Right hindlimb (tissue), 1 donor: ENCODE measurements at places on chromosomes 13 and 19.

DNA sequence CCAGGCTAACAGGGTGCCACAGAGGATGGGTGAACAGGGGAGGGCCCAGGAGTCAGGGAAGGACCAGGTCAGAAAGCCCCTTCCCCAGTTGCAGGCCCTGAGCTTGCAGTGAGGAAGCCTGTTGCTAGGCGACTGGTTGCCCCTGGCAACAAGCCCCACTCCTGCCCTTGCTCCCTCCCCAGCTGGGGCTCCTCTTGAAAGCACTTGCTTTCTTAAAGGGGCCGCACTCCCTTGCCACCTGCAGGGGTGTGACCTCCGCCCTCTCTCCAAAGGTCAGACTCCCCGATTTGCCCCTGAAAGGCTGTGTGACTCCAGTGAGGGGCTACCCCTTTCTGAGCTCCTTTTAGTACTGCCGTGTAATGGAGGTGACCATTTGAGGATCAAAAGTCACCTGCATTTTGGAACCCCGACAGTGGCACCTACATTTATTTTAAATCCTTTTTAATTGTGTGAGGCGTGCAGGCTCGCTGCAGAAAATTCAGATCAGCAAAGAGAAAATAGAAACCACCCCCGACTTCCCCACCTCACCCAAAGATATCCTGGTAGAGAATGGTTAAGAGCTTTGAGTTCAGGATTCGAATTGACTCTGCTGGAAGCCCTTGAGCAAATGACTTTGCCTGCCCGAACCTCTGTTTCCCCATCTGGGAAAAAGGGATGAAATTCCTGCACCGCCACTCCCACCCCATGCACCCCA, 4.8 kb downstream of the FCHO1 start:
- DNase-seq: no peak

- DNase-seq: no peak
These were observed 286.3 kb upstream of the DACH1 start for GRCh38 chr13:72153272-72153671.

DNA sequence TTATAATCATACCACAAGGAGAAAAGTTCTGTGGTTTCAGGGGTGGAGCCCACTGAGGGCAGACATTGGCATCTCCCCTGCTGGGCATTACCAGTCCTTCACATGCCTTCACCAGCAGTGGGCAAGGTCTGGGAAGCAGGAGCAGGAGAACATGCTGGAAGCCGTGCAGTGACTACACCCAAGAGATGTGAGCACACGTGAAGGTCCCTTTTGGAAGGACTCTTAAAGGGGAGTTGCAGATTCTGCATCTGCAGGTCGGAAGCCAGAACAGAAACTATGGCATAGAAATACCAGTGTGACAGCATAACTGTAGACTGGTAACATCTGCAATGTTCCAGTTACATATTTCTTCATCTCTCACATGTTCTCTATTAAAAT, 26.9 kb upstream of the KL start:
- no peak for DNase-seq

GRCh38 chr13:40648841-40649240, 17.6 kb downstream of the FOXO1 start:
- DNase-seq: no peak

DNA sequence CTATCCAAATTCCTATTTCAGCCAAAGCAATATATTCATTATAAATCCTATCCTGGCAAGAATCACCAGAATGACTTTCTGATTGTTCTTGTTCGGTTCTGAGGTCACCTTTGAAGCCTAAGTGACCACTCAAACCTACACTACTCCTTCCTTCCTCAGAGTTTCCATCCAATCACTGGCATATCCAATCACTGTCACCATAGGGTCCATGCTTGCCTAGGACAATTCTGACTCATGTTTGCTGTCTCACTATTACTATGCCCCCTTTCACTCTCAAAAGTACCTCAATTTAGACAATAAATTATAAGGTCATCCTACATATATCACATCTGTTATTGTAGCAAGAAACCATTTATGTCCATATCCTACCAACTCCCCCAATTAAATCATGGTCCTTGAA, 58.9 kb downstream of the UBL3 start:
- no peak for DNase-seq

- no peak for DNase-seq
These were observed 1584.8 kb downstream of the SLITRK5 start for GRCh38 chr13:89255844-89256406.

- no peak for DNase-seq
These were observed 1616.2 kb upstream of the SPRY2 start for GRCh38 chr13:81957121-81957520.

DNA sequence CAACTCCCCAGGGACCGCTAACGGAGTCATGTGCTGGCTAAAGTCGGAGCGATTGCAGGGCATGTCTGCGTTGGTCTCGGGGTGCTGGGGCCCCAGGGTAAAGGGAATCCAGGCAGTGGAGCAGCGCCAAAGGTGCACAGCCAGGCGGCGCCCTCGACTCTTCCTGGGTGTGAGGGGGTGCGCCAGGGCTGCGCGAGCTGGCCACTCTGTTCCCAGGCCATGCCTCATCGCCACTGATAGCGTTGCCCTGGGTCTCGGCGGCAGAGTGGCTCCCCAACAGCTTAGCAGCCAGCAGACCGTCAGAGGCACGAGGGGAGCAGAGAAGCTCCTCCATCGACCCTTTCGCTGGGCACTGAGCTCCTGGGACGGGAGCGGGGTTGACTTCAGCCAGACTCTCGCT, 152.7 kb downstream of the B3GLCT start:
- no peak for DNase-seq

GRCh38 chr19:1718420-1719291, 34.6 kb upstream of the ONECUT3 start:
- DNase-seq: no peak

DNA sequence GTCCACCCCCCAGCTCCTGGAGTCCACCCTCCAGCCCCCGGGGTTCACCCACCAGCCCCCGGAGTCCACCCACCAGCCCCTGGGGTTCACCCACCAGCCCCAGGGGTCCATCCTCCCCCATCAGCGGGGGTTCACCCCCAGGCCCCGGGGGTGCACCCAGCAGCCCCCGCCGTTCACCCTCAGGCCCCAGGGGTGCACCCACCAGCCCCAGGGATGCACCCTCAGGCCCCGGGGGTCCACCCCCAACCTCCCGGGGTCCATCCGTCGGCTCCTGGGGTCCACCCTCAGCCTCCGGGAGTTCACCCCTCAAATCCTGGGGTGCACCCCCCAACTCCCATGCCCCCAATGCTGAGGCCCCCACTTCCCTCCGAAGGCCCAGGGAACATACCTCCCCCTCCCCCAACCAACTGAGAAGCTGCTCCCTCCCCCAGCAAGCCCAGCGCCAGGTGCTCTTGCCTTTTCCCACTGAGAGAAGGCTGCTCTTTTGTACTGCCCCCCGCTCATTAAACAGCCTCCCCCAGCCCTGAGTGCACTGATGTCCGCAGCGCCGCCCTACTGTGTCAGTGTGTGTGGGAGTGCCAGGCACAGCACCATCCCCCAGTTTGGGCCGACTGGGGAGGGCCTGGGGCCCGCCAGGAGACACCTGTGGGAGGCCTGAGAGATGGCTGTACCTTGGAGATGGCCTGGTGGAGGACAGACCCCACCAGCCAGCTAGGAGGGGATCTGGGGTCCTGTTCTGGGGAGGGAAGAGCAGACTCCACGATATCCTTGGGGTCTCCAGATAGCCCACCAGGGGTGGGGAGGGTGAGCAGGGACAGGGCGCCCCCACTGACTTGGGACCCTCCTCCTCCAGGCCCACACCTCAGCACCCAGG, 750 bp upstream of the AMH start:
- peak; percentile 28 for DNase-seq

DNA sequence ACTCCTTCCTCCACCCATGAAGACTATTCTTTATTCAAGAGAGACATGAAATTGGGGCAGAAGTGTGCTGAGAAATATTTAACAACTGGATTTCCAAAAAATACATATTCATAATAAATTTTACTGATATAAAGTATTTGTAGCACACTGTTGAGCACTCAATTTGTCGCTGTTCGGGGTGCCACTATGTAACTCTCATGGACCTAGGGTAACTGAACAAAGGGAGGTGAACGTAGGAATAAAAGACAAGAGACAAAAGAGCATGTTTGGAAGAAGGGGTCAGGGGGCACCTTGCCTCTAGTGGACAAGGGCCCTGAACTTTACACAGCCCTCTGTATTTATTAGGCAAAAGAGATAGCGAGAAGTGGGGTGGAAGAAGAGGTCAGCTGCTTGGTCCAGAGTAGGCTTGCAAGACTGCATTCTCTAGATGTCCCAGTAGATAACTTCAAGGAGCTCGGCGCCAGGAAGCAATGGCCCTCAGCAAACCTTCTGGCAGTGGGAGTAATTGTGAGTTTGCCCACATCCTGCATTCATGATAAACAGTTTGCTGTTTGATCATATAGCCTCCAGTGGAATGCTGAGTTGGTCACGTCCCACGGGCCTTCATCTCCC, 4.5 kb upstream of the ZNF175 start:
- DNase-seq: no peak
